Fibroblast of lung (primary cell): ENCODE measurements at places on chromosomes 5 and 9. TPM values are rescaled to one million over a fixed set of nuclear protein-coding genes. Genes with fewer than 3 reads are reported as not detected.

Gene SKP2
- polyA plus RNA-seq: 22.4 and 30.8 TPM in 2 replicates

Gene TRPM6
- polyA plus RNA-seq: 0.01 and 0.02 TPM in 2 replicates

Gene STARD4
- 39.1 and 74.6 TPM in 2 replicates for polyA plus RNA-seq

DNA sequence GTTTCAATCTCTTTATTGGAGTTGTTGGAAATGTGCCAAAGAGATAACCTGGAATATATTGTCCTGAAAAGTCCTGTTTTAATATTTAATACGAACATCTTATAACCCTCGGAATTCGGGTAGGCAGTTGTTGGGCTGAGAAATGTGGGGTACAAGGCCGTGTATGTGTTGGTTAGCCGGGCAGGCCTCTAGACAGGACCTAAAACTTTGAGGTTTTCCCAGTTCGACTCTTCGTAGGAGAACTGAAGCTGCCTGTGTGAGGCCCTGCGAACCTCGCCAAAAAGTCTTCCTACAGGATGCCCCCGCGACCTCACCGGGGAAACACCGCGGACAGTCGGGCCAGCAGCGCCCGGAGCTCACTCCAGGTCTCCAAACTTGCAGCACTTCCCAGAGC lies 583 bp upstream of the TJP2 start:
- peak; percentile 8 for DNase-seq

Gene SLC36A2
- polyA plus RNA-seq: not detected in 2 replicates

DNA sequence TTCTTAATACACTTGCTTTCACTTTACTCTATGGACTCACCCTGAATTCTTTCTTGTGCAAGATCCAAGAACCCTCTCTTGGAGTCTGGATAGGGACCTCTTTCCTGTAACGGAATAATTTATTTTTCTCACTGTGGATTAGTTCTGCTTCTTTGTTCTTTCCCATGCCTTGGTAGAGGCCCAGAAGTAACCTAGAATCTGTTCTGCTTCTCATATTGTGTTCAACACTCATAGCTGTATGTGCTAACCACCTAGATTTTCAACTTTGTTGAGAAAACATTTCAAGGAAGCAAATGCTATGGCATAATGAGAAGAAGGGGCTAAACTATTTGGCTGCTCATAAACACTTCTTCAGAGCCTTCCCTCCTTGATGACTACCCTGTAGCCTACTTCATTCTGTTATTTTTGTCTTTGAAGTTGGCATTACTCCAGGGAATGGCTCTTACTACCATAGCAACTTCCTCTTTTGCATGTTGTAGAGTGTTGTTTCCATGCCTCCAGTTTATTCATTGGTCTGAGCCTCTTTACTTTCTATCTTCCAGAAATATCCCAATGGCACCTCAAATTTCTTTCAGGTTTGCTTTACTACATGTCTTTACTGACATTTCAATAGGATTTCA lies 74.3 kb downstream of the KIAA0825 start:
- DNase-seq: peak; percentile 12

DNA sequence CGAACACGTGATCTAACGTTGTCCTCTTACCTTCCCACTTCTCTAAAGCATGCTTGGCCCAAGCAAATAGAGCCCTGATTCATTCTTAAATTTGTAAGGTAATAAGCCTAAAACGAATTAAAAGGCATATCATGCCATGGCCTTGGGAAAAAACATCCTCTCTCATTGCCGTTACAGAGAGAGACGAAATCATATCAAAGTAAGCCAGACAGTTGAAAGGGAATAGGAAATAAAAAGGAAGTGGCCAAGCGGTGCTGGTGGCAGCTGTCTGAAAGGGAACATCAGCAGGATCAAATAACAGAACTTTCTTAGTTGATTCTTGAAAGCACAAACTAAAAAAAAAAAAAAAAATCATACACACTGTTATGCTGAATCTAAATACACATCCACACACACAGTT lies 49.1 kb upstream of the CDH6 start:
- DNase-seq: no peak

Gene COL23A1
- polyA plus RNA-seq: not detected in 2 replicates

GRCh38 chr9:70407081-70407503 lies 7.4 kb downstream of the KLF9 start:
- DNase-seq: peak; percentile 96

- DNase-seq: no peak
These were observed 112.6 kb upstream of the SPDL1 start for GRCh38 chr5:169471021-169471420.

GRCh38 chr9:123235448-123235847 lies 32.9 kb downstream of the STRBP start:
- no peak for DNase-seq

GRCh38 chr5:59171131-59171530 lies 588.3 kb downstream of the RAB3C start:
- DNase-seq: no peak

GRCh38 chr9:105116052-105116868 lies 128.2 kb upstream of the SLC44A1 start:
- DNase-seq: no peak

DNA sequence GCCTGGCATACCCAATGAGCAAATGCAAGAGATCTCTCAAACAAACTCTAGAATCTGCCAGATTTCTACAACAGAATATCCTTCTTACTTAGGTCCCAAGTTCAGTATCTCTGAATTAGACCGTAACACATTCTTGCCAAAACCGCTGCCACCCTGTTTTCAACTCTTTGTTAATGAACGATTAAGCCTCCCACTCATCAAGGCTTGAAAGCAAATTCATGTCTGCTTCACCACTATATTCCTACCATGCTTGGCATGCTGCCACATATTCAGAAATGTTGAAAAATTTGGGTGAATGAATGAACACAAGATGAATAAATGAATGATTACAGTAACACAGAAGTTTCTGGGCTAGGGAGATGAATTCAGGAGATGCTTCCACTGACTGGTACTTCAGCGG lies 119.9 kb downstream of the BNC2 start:
- DNase-seq: no peak

GRCh38 chr9:129146441-129146941 lies 31.6 kb downstream of the IER5L start:
- peak; percentile 38 for DNase-seq

Gene FANCC
- polyA plus RNA-seq: 9.0 and 9.2 TPM in 2 replicates

Gene SPATA31C1
- not detected in 2 replicates for polyA plus RNA-seq

DNA sequence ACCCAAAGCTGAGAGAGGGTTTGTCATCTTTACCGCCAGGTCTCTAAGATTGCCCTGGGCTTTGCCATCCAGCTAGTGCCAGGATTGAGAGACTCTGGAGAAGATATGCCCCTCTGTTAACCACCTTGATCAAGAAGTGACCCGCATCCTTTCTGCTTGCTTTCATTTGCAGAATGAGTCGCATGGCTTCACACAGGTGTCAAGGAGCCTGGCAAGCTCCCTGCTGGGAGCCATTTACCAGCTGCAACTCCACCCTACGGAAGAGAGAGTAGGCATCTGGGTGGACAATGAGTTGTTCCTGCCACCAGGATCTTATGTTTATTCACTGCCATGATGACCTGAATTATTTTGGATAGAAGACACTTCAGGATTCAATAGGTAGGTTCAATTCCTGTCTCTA lies 43.0 kb downstream of the HSD17B3 start:
- no peak for DNase-seq

Gene HMCN2
- not detected in 2 replicates for polyA plus RNA-seq

- no peak for DNase-seq
These were observed 3.5 kb downstream of the RASEF start for GRCh38 chr9:83059417-83059816.

DNA sequence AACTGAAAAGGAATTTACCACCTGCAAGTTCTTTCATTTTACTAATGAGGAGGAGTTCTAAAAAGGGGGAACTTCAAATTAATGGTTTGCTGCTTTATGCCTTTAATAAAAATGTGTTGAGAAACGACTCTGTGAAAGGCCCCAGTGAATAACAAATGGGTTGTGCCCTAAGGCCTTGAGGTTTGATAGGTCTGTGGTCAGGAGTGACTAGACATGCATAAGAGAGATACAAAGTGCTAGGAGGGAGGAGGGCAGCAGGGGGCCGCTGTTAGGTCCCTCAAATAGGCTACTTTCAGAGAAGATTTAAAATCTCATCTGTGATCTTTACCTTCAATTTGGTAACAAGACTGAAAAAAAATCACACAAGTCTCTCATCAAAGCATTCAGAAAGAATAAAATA lies 58.3 kb downstream of the FAM81B start:
- peak; percentile 12 for DNase-seq

DNA sequence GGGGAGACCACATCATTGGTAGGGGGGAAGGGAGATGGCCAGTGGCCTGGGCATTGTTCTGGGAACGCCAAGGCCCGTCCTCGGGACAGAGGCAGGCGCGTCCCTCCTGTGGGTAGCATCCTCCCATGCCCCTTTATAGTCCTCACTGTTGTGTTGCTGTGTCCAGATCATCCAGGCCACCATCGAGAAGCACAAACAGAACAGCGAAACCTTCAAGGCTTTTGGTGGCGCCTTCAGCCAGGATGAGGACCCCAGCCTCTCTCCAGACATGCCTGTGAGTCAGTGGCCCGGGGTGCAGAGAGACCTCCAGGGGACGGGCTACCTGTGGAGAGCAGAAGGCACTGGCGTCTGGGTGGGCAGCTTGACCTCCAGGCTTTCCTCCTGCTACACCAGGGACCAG lies 38.4 kb upstream of the SUSD3 start:
- DNase-seq: no peak

- no peak for DNase-seq
These were observed 54.6 kb upstream of the PHYKPL start for GRCh38 chr5:178287091-178287790.

Gene CCL19
- not detected in 2 replicates for polyA plus RNA-seq

GRCh38 chr9:129868872-129869486 lies 33.7 kb downstream of the USP20 start:
- no peak for DNase-seq

GRCh38 chr5:169686137-169686536 lies 49.1 kb downstream of the DOCK2 start:
- no peak for DNase-seq

GRCh38 chr5:80810425-80810824 lies 149.7 kb upstream of the RASGRF2 start:
- DNase-seq: no peak

DNA sequence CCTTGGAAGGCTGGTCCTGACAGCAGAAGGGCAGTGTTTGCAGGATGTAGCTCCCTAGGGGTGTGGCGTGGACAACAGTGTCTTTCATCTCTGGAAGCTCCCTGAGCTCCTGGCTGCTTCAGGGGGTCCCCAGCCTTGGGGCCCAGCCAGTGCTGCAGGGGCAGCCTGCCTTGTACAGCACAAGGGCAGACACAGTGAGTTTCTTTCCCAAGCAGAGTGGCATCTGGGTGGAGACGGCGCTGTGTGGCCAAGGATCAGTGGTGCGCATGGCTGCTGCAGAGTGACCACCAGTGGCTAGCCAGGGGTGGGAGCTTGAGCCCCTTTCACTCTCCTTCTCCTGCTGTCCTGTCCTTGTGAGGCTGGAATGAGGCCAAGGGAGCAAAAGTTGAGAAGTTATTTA lies 7.6 kb upstream of the IRX4 start:
- no peak for DNase-seq

DNA sequence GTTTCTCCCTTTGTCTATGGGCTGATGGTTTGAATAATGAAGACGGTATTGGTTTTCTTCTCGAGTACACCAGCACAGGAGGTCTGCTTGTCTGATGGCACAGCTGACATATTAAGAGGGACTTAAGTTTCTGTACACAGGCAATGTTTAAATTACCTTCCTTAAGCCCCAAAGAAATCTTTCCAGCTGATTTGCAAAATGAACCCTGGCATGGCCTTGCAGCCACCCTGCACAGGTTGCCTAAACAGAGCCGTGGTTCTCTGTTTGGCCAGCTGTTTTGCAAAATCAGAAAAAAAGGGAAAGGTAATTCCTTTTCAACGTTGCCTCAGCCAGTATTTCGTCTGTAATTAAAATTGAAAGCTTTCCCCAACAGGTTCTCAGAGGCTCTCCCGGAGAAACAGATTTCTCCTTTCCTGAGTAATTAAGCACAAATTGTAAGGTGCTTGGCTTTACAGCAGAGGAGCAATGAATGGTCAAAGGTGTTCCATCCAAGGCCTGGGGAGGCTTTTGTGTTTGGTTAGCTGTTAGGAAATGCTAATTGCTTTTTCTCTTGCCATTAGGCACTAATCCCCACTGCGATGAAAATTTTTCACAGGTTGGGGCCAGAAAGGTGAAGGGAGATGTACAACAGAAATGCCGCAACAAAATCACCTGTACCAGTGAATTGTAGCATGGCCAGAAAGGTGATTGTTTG lies 138.9 kb downstream of the RASEF start:
- DNase-seq: no peak

Gene KIF27
- 0.98 and 1.00 TPM in 2 replicates for polyA plus RNA-seq

Gene TMEM171
- polyA plus RNA-seq: 1.9 and 5.8 TPM in 2 replicates

Gene SLIT3
- polyA plus RNA-seq: 1.6 and 3.3 TPM in 2 replicates

- DNase-seq: peak; percentile 95
These were observed 313.0 kb downstream of the CETN3 start for GRCh38 chr5:90096415-90097081.

DNA sequence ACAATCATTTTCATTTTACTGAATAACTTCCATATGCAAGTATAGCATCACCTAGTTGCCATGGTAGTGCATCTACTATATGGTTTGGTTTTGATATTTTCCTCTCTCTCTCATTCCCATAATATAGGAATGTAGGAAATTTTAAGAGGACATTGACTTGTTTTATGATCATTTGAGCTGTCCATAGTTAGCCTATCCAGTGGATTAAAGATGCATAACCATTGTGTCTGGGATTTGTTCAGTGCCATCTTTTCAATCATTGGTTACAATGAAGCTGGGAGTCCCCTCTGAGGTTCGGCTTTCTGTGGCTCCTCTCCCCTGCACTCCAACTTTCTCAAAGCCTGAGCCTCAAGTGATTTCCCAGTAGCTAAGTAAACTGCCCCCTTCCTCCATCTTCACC lies 458.5 kb downstream of the RAB3C start:
- DNase-seq: no peak

DNA sequence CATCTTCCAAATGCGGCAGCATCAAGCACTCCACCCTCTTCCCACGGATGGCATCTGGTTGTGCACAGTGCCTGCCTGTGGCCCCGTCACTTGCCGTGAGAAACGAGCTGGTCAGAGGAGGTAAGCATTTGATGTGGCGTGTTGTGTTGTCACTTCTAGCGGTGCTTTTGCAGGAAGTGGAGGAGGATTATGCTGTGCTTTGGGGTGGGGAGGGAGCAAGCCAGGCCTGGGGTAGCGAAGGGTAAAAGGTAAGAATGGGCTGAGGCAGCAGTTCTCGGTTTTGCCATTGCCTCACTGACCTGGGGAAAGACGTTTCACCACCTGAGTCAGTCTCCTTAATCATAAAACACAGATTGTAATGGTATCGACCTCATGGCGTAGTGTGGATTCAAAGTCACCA lies 2.3 kb upstream of the POMT1 start:
- no peak for DNase-seq

- peak; percentile 56 for DNase-seq
These were observed 47.7 kb downstream of the COL23A1 start for GRCh38 chr5:178542455-178542854.

Gene COX7C
- 537 and 613 TPM in 2 replicates for polyA plus RNA-seq

DNA sequence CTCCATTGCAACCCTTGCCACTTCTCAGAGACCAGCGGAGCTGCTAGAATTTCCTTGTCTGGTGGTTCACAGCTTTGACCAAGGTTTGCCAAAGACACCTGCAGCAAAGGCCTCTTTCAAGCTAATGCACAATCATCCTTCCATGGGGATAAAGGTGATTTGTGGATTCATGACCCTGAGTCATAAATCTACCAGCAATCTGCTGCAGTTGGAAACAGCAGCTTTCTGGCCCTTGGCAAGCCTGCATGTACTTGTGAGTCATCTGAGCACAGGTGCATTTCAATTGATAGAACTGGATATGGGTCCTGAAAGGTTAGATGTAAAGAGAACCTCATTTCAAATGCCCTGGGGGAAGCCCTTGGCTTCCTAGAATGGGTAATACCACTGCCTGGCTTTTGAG lies 21.6 kb upstream of the TCF7 start:
- no peak for DNase-seq

Gene LRRC70
- 0.17 and 0.34 TPM in 2 replicates for polyA plus RNA-seq
